Muscle of leg (tissue), 16 donors: ENCODE measurements at places on chromosomes 3 and 15. TPM values are rescaled to one million over a fixed set of nuclear protein-coding genes. Genes with fewer than 3 reads are reported as not detected.

SHF gene
- 7.8 TPM for polyA plus RNA-seq

C3orf18 gene
- polyA plus RNA-seq: 15.7 TPM

CHRNA5 gene
- polyA plus RNA-seq: 0.80 TPM

LARP6 gene
- polyA plus RNA-seq: 17.9 TPM

PYGO1 gene
- 9.2 TPM for polyA plus RNA-seq

DUOXA2 gene
- not detected for polyA plus RNA-seq

GOLGA8M gene
- 1.5 TPM for polyA plus RNA-seq

RFTN1 gene
- 17.8 TPM for polyA plus RNA-seq

CHRFAM7A gene
- 2.4 TPM for polyA plus RNA-seq

B3GNT5 gene
- 8.3 TPM for polyA plus RNA-seq

PPARG gene
- 3.2 TPM for polyA plus RNA-seq

COL8A1 gene
- polyA plus RNA-seq: 1.4 TPM

SI gene
- polyA plus RNA-seq: 6.3 TPM

GNAT1 gene
- not detected for polyA plus RNA-seq
